ENCODE measurements at places on chromosomes 6 and 20.

DNA sequence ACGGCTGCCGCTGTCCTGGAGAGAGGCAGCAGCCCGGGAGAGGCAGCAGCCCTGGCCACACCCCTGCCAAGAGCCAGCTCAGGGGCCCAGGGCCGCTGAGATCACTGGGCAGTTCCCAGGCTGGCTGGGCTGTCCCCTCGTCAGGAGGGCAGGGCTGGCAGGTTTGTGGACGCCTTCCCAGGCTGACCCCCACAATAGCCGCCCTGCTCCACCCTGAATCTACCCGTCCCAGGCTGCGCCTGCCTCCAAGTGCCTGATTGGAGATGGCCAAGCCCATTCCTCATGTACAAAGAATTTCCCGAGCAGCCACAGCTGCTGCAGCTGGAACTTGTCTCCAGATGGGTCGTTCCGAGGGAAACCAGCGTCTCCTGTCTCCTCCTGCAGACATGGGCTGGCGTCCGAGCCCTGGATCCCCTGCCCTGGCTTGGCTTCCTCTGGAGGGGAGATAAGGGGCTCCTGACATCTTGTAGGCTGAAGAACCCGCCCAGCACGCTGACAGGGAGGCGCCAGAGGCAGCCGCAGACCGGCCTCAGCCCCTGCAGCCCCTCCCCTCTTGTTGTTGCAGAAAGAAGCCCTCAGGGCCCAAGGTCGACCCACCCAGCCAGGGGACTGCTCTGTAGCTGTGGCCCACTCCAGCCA, 9.4 kb upstream of the GATA5 start:
- H3K36me3 ChIP-seq = no peaks in the 10 kb centered on the region
- DNase-seq = no peak
- peaks cover 12% of the 10 kb centered on the region for H3K4me1 ChIP-seq
- H3K27ac ChIP-seq = no peak overlapping the region

DNA sequence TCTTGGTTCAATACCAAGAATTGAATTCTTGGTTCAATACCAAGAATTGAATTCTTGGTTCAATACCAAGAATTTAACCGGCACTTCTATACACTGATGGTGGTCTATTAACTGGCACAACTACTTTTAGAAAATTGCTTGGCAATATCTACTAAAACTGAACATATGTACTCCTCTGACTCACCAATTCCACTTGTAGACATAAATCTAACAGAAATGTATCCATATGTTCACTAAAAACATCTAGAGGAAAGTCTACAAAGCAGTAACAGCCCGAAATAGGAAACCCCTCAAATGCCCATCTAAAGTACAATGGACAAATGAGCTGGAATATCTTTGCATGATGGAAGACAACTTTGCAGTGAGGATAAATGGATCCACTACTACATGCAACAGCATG, 71.9 kb downstream of the KIF16B start:
- no peak for DNase-seq
- H3K4me3 ChIP-seq = no peak overlapping the region
- H3K27me3 ChIP-seq = no peaks in the 10 kb centered on the region
- H3K4me1 ChIP-seq = no peaks in the 10 kb centered on the region

DNA sequence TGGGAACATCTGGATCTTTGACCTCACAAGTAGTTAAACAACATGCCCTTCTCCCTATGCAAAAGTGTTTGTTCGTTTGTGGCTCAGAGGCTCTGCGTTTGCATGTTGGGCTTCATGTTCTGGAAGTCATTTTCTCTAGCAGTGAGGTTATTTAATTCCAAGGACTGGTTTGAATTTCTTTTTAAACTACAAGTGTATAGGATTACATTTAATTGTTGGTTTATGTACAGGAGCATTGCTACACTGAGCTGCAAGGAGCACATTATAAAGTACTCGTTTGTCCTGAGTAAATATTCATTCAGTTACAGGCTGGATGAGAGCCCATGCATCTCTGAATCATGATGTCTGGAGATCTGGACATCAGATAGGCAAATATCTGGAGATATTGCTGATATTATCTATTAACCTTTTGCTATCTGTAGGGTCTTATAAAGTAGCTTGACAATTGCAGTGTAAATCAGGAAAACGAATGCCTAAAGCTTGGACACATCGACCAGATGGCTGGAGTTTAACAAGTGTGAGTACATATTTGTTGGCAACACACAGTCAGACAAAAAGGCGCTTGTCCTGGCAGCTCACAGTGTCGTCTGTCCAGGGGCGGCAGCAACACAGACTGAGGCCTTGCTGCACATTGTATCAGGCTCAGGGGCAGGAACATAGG, 84.6 kb downstream of the PDE7B start:
- no peak overlapping the region for H3K27ac ChIP-seq
- H3K36me3 ChIP-seq = no peaks in the 10 kb centered on the region
- no peaks in the 10 kb centered on the region for H3K27me3 ChIP-seq
- H3K4me3 ChIP-seq = no peak overlapping the region
- no peak for DNase-seq

DNA sequence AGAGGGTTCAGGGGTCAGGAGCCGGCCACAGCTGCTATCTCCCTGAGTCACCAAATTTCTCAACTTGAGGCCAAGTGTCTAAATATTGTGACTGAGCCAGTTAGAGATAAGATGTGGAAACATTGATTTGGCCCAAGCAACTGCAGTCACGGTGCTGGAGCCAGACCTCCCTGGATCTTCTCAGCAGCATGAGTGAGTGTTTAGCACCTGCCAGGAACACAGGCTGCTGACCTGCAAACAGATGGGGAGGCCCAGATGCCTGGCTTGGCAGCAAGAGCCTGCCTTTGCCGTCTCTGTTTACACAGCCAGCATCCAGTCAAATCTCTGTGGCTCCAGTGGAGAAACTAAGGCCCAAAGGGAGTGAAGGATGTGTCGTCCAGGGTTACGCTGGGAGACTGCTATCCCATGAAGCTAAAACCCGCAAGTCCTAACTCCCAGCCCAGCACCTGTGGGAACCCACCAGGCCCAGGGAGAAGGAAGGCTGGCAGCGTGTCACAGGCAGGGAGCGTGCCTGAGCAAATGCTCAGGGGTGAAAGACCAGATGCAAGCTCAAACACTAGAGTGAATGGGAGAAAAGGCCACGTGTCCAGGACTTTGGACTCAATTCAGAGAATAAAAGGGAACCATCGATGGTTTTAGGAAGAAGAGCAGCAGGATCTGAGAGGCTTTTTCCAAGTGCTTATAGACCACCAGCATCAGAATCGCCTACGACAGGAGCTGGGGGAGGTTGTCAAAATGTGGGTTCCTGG, 15.9 kb upstream of the PTGIS start:
- peaks cover 21% of the 10 kb centered on the region for H3K4me1 ChIP-seq
- H3K27ac ChIP-seq = no peak overlapping the region
- H3K36me3 ChIP-seq = no peaks in the 10 kb centered on the region
- H3K27me3 ChIP-seq = no peaks in the 10 kb centered on the region
- no peak for DNase-seq

- H3K36me3 ChIP-seq = no peaks in the 10 kb centered on the region
- no peaks in the 10 kb centered on the region for H3K4me1 ChIP-seq
- H3K4me3 ChIP-seq = no peak overlapping the region
- H3K27ac ChIP-seq = no peak overlapping the region
Observed at GRCh38 chr6:70547313-70547712, 19.4 kb upstream of the SDHAF4 start.

GRCh38 chr20:40980106-40980827, 48.4 kb upstream of the TOP1 start:
- no peak overlapping the region for H3K27ac ChIP-seq
- H3K4me1 ChIP-seq = no peaks in the 10 kb centered on the region
- no peaks in the 10 kb centered on the region for H3K36me3 ChIP-seq
- DNase-seq = no peak
- H3K4me3 ChIP-seq = no peak overlapping the region

DNA sequence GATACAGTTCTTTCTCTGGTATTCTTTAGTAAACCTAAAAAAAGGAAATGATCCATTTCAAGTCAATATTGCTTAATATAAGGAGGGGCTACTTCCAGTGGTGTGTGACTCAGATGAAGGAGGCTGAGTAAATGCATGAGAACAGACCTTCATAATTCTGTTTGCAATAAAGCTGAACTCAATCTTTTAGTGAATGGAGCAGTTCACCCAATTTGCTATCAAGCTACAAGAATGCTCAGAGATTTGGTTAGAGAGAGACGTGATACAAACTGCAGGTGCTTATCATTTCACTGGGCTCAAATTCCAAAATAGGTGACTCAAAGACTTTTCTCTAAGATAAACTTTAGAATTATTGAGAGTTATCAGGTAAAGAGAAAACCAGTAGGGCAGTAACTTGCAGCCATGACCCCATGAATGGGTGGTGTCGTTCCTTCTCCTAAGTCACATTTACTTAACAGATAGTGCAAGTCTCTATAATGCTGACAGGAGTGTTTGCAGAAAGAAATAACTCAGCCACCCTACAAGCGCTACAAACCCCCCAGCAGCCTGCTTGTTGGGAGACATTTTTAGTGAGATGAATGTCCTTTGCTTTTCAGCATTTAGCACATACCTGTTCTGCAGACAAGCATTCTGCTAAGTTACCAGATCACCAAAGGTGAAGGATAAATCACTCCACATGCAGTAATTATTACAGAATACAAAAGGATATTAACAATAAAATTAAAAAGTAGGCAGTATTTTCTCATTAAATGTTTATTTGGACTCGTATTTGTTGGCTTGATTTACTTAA, 16.4 kb upstream of the BLOC1S5 start:
- H3K4me3 ChIP-seq = no peak overlapping the region
- no peaks in the 10 kb centered on the region for H3K4me1 ChIP-seq
- peaks cover 9% of the 10 kb centered on the region for H3K36me3 ChIP-seq
- no peaks in the 10 kb centered on the region for H3K27me3 ChIP-seq
- DNase-seq = no peak

GRCh38 chr6:147615659-147616456, 107.4 kb downstream of the SAMD5 start:
- H3K36me3 ChIP-seq = no peaks in the 10 kb centered on the region
- H3K4me3 ChIP-seq = no peak overlapping the region
- H3K4me1 ChIP-seq = no peaks in the 10 kb centered on the region
- no peak overlapping the region for H3K27ac ChIP-seq

- no peak overlapping the region for H3K4me3 ChIP-seq
- peaks cover 44% of the 10 kb centered on the region for H3K4me1 ChIP-seq
- no peaks in the 10 kb centered on the region for H3K27me3 ChIP-seq
- H3K27ac ChIP-seq = peak overlapping the region; percentile 50
Observed at GRCh38 chr20:50821994-50822393, 27.1 kb downstream of the BCAS4 start.

DNA sequence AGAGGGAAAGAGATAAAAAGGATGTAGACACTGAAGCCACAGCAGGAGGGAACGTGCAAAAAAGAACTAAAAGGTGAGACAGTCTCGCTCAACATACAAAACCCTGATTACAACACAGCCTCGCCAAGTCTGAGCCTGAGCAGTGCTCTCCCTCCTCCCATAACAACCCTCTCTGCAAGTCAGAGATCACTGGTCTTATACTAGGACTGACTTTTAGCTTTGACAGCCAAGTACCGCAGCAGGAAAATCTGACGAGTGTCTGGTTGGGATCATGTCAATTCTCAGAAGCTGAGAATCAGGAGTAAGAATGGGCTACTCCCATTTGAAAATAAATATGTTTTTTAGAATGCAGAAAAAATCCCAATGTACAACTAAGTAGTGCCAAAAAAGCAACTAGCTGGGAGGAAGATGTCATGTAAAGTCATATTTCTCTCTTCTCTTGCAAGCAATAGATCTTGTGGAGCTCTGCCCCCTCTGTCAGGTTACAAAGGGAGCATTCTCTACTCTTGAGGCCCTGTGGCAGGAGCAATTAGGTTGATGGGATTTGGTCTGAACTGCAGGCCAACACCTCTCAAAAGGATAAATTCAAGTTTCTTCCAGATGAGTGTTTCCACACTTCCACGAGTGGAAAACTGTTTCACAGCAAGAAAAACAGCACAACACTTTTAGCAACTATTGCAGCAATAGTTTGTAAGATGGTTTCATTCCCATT, 118.9 kb upstream of the COL21A1 start:
- H3K4me1 ChIP-seq = no peaks in the 10 kb centered on the region
- H3K27ac ChIP-seq = no peak overlapping the region
- no peaks in the 10 kb centered on the region for H3K27me3 ChIP-seq
- DNase-seq = no peak
- H3K36me3 ChIP-seq = no peaks in the 10 kb centered on the region
- H3K4me3 ChIP-seq = no peak overlapping the region

Measured in natural killer cell (primary cell).